ENCODE measurements at places on chromosomes 12 and 14.

- no peak for DNase-seq
Measured at GRCh38 chr12:116028619-116029018, 248.9 kb downstream of the MED13L start.

GRCh38 chr14:50335989-50336824 is 24.1 kb downstream of the DMAC2L start:
- no peak for DNase-seq

- DNase-seq = no peak
Measured at GRCh38 chr14:39812532-39813320, 380.5 kb upstream of the FBXO33 start.

GRCh38 chr12:24630446-24630845 is 318.5 kb downstream of the BCAT1 start:
- no peak for DNase-seq

All from stimulated activated CD8-positive, alpha-beta memory T cell treated with anti-CD3 and anti-CD28 coated beads, Interleukin-15, amount 100 ng/mL, for 48 hours (primary cell).